ENCODE measurements at places on chromosomes 2 and 18.

DNA sequence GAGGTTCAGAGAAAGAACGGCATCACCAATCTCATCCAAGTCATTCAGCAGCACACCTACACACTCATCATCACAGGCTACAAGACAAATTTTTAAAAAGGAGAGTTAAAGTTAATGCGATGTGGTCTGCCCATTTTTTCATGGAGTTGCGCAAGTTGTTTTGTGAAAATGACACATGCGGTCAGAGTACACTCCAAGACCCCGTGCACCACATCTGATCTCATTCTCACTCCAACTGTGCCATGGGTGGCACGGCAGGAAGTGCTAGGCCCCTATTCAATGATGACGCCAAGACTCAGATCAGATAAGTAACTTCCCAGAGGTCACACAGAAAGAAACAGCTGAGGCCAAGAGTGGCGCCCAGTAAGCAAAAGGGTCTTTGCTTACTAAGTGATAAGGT lies 119.8 kb downstream of the LAMA1 start:
- no peak overlapping the region for H3K4me3 ChIP-seq
- no peaks in the 10 kb centered on the region for H3K27me3 ChIP-seq
- H3K4me1 ChIP-seq, result no peaks in the 10 kb centered on the region
- DNase-seq, result no peak

DNA sequence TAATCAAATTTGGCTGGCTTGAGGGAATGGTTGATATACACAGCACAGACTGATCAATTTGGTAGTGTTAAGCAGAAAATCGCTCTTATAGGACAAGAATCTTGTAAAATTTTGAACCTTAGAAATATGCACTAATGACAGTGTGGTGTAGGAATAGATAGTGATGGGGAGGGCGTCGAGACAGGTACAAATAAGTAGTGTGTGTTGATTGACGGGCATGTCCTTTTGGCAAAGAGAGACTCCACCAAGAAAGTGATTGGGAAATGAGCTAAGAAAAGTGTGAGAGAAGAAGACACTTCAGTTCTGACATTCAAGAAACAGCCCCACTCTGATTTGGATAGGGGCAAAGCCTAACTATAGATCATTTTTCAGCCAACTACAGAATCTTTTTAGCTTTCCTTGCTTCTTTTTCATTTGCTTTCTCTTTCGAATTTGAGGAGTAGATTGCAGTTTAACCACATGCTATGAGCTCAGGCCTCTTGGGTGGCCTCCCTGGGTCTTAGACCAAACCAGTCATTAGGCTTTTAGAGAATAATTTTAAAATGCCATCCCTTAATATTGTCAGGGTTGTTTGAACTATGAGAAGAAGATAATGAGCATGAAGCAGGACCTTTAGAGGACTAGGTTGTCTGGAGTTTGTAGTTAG lies 127.1 kb downstream of the CERS6 start:
- peaks cover 12% of the 10 kb centered on the region for H3K36me3 ChIP-seq
- DNase-seq, result no peak
- peak overlapping the region; percentile 34 for H3K4me3 ChIP-seq
- no peaks in the 10 kb centered on the region for H3K27me3 ChIP-seq
- peaks cover 46% of the 10 kb centered on the region for H3K4me1 ChIP-seq

GRCh38 chr2:208006833-208007232 lies 18.5 kb downstream of the PLEKHM3 start:
- H3K27me3 ChIP-seq, result no peaks in the 10 kb centered on the region
- no peaks in the 10 kb centered on the region for H3K36me3 ChIP-seq

DNA sequence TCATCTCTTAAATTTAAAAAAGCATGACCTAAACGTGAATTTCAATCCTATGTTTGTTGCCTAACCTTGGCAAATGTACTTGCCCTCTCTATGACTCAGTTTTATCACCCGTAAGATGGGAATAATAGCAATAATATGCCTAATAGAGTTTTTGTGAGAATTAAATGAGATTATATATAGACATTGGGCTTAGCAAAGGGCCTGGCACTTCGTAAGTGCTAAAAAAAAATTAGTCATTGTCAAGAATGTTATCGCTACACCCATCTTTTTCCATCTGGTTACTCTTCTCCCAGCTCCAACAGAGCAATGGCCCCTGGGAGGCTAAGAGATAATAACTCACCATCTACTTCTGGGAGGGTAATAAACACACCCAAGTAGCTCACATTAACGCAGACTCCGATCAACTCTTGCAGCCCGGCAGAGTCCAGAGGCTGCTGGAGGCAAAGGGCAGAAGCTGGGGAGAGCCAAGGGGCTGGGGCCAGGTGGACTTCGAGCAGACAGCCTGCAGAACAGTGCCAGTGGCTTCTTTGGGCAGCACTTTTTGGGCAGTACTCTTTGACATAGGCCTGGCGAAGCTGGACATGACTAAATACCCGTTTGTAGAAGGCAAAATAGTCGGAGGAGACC lies 63.9 kb upstream of the STPG4 start:
- no peaks in the 10 kb centered on the region for H3K36me3 ChIP-seq
- no peaks in the 10 kb centered on the region for H3K4me1 ChIP-seq
- no peak for DNase-seq
- H3K27ac ChIP-seq, result no peak overlapping the region

GRCh38 chr2:179412112-179412511 lies 147.5 kb upstream of the SESTD1 start:
- H3K4me1 ChIP-seq, result peaks cover 9% of the 10 kb centered on the region
- H3K27me3 ChIP-seq, result peaks cover 15% of the 10 kb centered on the region
- DNase-seq, result no peak
- no peak overlapping the region for H3K4me3 ChIP-seq
- no peaks in the 10 kb centered on the region for H3K36me3 ChIP-seq

- H3K27ac ChIP-seq, result no peak overlapping the region
- no peak overlapping the region for H3K4me3 ChIP-seq
- DNase-seq, result no peak
- no peaks in the 10 kb centered on the region for H3K4me1 ChIP-seq
Observed at GRCh38 chr2:114248648-114249047, 193.8 kb upstream of the DPP10 start.

- DNase-seq, result no peak
- H3K27ac ChIP-seq, result no peak overlapping the region
- no peaks in the 10 kb centered on the region for H3K36me3 ChIP-seq
- H3K27me3 ChIP-seq, result peaks cover 11% of the 10 kb centered on the region
- peaks cover 25% of the 10 kb centered on the region for H3K4me1 ChIP-seq
Observed at GRCh38 chr2:68839260-68839833, 31.9 kb downstream of the BMP10 start.

GRCh38 chr2:224970311-224970710 lies 72.0 kb downstream of the DOCK10 start:
- DNase-seq, result no peak
- H3K36me3 ChIP-seq, result peaks cover 9% of the 10 kb centered on the region
- H3K4me3 ChIP-seq, result no peak overlapping the region
- no peak overlapping the region for H3K27ac ChIP-seq

DNA sequence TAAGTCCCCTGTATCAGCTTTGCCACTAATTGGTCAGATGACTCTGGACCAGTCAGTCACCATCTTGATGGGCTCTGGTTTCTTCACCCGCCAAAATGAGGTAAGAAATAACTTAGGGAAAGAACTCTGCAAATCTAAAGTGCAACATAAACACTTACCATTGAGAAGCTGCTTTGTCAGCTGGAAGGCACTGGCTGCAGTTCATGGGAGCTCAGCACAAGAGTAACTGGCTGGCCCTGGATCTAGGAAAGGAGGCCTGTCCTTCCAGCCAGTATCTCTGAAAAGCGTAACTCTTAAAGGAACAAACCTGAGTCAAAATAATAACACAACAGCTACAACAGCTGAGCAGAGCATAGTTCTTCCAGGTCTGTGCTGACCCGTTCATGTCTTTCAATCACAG lies 123.9 kb downstream of the CACNB4 start:
- no peak overlapping the region for H3K27ac ChIP-seq
- H3K4me1 ChIP-seq, result peaks cover 23% of the 10 kb centered on the region
- no peak for DNase-seq
- H3K36me3 ChIP-seq, result no peaks in the 10 kb centered on the region

DNA sequence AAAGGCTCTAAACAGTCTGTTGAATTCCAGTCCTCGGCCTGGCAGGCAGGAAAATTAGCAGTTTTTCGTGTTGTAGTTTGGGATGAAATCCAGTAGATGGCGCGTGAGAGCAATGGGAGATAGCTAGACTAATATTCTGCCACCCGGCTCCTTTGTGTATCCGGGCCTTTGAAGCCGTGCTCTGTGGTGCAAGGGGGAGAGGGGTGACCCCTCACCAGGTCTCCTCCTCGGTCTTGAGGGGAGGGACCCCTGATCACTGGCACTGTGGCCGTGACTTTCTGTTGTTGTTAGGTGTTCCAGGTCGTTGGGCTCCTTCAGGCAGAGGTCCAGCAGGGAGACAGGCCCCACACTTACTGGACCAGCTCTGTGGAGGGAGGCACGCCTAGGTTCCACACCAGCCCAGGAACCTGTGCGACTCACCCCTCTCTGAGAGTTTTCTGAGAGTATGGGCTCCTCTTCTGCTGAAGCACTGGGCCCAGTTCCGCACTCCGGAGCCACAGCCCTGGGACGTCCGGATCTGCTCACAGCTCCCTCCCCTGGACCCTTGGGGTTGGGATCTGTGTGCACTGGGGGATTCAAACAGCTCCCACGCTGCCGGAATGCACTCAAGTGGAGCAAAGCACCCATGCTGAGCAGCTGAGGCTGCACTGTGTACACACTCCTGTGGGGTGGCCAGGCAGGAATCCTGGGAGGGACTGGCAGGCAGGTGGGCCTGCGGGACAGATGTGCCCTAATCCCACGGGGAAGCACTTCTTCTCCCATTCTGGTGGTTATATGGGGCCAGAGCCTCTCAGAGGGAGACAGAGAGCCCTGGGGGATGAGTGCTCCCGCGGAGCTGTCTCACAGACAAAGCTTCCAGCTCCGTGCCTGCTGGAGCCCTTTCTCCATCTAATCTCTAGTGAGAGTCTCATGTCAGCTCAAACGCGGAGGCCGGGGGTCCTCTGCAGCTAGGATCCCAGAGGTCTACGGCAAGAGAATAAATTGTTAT lies 8.8 kb downstream of the GKN2 start:
- peaks cover 47% of the 10 kb centered on the region for H3K27me3 ChIP-seq
- H3K27ac ChIP-seq, result no peak overlapping the region
- peak; percentile 36 for DNase-seq
- H3K4me3 ChIP-seq, result no peak overlapping the region
- H3K4me1 ChIP-seq, result peaks cover 5% of the 10 kb centered on the region
- H3K36me3 ChIP-seq, result no peaks in the 10 kb centered on the region

GRCh38 chr2:8436585-8436984 lies 245.3 kb upstream of the ID2 start:
- H3K27me3 ChIP-seq, result peaks cover 5% of the 10 kb centered on the region
- H3K4me1 ChIP-seq, result peaks cover 26% of the 10 kb centered on the region
- H3K36me3 ChIP-seq, result peaks cover 5% of the 10 kb centered on the region
- H3K4me3 ChIP-seq, result no peak overlapping the region

DNA sequence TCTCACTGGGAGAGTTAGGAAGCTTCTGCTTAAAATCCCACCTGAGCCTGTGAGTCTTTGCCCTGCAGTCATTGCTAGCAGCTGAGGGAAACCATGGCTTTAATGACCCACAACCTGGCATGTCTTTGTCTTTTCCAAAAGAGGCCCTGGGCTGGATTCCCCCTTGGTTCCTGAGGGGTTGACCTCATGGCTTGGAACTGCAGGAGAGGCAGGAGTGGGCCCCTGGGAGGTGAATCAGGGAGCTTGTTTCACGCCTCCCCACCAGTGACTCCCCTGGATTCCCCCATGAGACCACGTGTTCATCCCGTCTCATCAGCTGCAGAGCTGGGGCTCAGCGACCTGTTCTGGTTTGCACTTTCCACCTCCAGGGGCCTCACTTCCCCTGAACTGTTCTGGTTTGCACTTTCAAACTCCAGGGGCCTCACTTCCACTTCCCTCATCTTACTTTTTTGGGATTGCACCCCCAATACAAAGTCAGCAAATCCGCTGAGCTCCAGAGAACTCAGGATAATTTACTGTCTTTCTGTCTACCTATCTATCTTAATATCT lies 58.5 kb upstream of the TMEM18 start:
- H3K4me3 ChIP-seq, result no peak overlapping the region
- H3K27me3 ChIP-seq, result peaks cover 13% of the 10 kb centered on the region

DNA sequence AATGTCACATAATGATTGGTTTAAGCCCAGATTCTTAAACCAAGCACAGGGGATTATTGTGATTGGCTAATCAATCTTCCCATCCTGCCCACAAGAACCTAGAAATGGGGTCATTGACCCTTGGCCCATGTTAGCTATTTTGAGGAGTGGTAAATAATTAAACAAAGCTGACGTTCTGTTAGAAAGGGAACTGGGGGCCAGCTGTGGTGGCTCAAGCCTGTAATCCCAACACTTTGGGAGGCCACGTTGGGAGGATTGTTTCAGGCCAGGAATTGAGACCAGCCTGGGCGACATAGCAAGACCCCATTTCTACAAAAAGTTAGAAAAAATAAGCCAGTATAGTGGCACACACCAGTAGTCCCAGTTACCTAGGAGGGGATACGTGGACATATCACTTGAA lies 37.8 kb upstream of the PTPN4 start:
- no peaks in the 10 kb centered on the region for H3K36me3 ChIP-seq
- no peak for DNase-seq
- peaks cover 3% of the 10 kb centered on the region for H3K27me3 ChIP-seq
- H3K4me1 ChIP-seq, result peaks cover 12% of the 10 kb centered on the region

DNA sequence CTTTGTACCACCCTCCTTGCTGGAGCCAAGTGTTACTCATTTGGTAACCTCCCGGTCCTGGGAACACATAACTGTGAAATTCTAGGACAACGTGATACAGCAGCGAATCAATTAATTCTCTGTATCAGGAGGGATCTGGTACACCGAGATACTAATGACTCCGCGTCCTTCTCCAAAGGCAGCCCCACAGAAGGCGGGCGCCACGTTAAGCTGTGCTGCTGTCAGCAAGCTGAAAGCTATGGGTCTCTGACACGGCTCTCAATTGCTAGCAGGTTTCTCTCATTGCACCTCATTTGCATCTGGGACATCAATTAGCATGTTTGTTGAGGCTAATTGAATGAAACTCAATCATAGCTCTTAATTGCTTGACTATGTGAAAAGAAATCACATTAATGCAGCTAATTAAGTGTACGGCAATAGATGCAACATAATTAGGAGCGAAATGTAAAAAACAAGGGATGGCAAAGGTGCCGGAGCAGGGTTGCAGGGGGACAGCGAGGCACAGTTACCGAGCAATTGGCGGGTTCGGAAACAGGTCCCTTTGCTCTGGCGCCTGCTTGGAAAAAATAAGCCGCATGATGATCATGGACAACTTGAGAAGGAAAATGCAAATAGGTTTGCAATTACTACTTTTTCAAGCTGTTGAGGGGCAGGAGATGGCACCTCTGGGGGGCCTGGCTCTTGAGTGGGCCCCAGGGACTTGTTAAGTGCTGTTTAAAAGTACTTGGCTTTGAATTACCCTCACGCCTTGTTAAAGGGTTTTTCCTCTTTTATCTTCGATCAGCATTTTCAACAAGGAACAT lies 264.2 kb downstream of the GBX2 start:
- DNase-seq, result no peak
- no peaks in the 10 kb centered on the region for H3K4me1 ChIP-seq
- H3K36me3 ChIP-seq, result no peaks in the 10 kb centered on the region
- H3K27ac ChIP-seq, result no peak overlapping the region
- no peak overlapping the region for H3K4me3 ChIP-seq
- H3K27me3 ChIP-seq, result peaks cover 7% of the 10 kb centered on the region
